HT1080 (cell line): ENCODE measurements at places on chromosomes 4 and X.
A peak's percentile ranks its signal among the peaks of the same experiment; 100 is the strongest.

DNA sequence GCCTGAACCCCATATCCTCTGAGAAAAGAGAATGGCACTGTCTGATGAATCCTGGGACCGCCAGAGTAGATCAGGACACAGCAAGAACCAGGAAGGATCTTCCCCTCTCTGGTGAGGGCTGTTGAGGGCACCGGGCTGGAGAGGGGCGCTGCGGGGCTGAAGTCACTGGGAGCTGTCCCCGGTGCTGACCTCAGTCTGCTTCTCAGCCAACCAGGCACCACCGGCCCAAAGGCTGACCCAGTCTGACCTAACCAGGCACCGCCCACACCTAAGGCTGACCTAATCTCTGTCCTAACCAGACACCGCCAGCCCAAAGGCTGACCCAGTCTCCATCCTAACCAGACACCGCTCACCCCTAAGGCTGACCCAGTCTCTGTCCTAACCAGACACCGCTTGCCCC, 82.8 kb downstream of the CPZ start:
- DNase-seq: peak; percentile 25

DNA sequence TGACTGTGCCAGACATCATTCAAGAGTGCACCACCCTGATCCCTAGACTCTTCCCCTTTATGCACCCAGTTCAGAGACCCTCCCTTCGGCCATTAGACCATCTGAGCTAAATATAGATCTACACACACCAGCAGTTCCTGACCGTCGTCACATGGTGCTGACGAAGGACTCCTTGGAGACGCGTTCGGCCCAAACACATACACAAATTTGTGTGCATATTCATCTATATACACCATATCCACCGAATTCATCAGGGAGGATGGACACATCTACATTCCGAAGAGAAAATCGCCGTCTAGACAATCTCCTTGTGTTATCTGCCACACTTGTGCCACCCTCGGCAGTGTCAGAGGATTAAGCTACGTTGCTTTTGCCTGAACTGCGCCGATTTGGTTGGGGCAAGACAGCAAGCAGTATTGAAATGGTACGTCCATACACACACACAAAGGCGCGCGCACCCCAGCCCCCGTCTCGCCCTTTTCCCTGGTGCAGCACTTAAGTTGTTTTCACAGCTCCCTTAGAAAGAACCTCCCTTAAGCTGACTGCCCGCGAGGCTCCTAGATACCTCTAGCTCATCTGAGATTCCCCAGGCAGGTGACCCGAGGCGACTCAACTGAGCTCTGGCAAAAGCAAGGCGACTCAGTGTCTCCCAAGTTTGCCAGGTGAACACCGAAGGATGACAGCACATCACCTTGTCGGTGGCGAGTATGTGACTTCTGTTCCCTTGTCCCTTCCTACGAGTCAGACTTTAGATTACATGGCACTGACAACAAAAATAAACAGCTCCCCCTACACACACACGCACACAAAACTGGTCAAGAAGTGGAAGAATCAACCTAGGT, 1.0 kb downstream of the RASGEF1B start:
- DNase-seq: no peak

GRCh38 chrX:134236626-134237614, at the start of gene CCDC160:
CCDC160 (plus strand) TSS chrX:134237182; CDS start chrX:134244801, 7,619 bp downstream.
- DNase-seq: peak; percentile 24

- DNase-seq: no peak
Observed at GRCh38 chr4:176149680-176150355, 45.6 kb downstream of the SPATA4 start.

GRCh38 chr4:121073004-121073435, 685 bp upstream of the NDNF start:
- no peak for DNase-seq

DNA sequence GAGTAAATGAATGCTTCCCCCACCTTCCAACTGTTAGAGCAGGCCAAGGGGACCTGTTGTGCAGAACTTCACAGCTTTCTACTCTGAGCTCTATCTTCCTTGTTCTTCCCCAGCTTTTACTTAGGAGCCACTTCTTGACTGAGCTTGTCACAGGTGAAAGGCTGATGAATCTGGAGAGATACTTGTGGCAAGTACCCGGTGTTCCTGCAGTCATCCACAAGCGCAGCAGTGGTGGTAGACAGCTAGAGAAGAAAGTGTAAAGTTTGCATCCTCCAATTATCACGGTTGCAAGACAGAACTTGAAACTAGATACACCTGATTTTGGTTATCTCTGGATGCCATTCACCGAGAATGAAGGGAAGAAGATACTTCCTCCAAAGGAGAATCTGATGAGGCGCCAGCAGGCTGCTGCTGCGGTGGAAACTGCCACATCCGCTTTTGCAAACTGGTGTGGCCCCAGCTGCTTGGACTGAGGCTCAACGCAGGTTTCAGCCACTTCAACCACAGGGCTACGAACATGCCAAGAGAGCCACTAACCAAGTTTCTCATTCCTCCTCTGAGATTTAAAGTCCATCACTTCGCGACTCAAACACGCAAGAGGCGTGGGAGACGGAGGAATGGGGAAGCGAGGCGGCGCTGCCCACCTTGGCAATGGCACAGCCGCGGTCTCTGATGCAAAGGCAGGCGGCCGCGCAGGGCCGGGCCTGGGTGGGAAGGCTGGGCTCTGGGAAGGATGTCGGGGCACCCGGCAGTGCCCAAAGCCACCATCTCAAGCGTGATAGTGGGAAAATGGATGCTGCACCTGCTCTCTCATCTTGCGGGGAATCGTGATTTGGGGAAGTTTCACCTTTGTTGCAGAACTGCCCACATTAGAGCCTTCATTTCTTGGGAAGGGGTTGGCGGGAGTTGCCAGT, 1.3 kb upstream of the FHIP1A start:
- no peak for DNase-seq

- DNase-seq: no peak
Observed at GRCh38 chrX:76915836-76916235, 488.3 kb downstream of the MAGEE1 start.

- no peak for DNase-seq
Observed at GRCh38 chr4:43999669-44000068, 448.9 kb downstream of the KCTD8 start.

DNA sequence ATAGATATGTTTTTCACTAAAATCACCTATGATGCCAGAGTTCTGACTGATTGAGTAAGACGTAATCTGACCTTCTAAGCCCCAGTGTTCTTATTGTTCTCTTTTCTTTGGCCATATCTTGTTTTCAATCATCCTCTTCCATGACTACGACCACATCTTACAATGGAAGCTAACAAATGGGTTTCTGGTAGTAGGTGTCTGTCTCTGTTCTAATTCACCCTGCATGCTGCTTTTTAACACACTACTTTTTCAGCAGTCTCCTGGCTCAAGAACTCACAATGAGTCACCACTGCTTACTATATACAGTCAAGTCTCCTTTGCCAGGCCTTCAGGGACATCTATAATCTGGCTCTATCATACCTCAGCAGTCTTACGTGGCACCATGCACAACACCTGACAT, 146.1 kb downstream of the NEXMIF start:
- peak; percentile 2 for DNase-seq

DNA sequence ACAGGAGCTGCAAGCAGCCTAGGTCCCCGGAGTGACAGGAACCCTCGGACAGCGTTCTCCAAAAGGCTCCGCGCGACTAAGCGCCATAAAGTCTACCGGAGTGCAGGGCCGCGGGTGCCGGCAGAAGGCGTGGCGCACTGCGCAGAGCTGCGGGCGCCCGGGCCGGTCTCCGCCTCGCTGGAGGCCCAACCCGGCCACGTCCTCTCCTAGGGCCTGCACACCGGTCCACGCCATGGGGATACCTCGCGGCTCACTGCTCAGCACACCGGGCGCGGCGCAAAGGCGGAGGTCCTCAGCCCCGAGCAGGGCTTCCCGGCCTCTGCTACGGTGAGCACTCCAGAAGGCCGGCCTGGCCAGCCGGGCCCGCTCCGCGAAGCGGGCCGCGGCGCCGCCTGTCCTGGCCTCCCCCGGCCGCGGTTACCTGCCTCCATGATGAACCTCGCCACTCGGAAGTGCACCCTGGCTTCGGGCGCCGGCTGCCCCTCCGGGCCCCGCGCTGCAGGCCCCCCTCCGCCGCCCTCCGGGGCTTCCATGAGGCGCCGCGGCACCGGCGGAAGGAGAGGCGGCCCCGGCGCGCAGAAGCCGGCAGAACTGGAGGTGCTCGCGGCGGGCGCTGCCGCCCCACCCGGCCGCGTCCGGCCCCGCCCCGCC, at the start of gene CCNQ:
CCNQ (minus strand) TSS at position 599 of the 651 bp plus-strand sequence; CDS start at position 533, 66 bp downstream.
- no peak for DNase-seq

DNA sequence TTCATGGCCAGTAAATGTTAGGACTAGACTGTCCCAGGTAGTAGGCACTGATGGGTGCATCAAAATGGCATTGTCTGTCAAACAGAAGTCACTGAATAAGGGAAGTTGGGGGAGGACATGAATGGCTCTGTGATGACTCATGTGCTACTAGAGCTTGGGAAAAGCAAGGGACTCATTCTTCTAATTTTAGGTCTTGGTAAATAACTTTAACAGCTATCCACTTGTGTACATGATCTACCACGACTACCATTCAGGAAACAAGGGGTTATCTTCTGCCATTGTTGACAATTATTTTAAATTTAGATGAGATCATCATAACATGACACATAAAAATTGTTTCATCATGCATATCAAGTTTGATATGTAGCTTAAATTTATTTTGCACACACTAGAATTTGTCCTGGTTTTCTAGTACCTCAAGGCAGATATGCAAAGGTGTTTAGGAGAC, 6.3 kb downstream of the AREG start:
- DNase-seq: peak; percentile 88

GRCh38 chr4:168335621-168336020, 17.1 kb upstream of the DDX60 start:
- no peak for DNase-seq

DNA sequence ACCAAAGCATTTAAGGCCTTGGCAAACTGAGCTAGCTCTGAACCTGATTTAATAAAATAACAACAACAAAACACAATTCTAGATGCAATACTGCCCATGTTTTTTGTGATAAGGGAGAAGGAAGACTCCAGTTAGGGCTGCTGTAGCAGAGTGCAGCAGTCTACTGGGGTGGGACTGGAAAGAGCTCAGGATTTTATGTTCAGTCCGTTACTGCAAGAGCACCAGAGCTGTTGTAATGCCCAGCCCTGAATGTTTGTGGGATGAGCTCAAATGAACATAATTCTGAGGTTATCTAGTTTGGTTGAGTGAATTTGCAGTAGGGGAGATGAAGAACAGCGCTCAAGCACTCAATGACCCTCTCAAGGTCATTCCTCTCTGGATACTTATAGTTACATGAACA, 743.8 kb downstream of the FAT4 start:
- DNase-seq: no peak

DNA sequence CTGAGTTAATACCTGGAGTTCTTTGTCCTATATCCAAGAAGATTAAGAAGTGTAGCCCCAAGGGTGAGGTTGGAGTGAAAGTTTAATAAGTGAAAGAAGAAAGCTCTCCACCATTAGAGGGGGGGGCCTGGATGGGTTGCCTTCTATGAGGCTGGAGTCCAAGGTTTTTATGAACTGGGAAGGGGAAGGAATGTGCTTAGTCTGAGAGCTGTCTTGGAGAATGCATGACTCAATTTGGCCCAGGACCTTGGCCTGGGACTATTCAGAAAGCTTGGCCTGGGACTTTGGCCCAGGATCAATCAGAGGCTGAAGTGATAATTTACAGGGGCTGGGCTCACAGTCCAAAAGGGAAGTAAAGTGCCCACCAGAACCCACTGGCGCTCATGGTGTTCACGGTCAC, 1049.0 kb upstream of the GRIA3 start:
- no peak for DNase-seq

DNA sequence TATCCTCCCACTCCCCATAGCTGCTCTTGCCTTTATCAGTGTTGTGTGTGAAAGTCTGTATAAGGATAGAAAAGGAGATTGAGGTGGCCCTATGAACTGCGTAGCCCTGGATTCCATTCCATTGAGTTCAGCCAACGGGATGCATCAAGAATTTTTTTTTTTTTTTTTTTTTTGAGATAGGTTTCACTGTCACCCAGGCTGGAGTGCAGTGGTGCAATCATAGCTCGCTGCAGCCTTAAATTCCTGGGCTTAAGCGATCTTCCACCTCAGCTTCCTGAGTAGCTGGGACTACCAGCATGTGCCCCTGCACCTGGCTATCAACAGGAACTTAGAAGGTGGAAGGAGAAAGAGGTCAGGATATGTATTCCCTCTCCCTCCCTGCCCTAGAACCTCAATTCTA, 187.2 kb upstream of the SPRY1 start:
- DNase-seq: no peak

- peak; percentile 73 for DNase-seq
Observed at GRCh38 chr4:73729534-73730165, 10.7 kb upstream of the CXCL8 start.

- no peak for DNase-seq
Observed at GRCh38 chr4:139767168-139767567, 101.5 kb downstream of the MGST2 start.

GRCh38 chrX:132071254-132071653, 48.2 kb downstream of the STK26 start:
- DNase-seq: no peak

DNA sequence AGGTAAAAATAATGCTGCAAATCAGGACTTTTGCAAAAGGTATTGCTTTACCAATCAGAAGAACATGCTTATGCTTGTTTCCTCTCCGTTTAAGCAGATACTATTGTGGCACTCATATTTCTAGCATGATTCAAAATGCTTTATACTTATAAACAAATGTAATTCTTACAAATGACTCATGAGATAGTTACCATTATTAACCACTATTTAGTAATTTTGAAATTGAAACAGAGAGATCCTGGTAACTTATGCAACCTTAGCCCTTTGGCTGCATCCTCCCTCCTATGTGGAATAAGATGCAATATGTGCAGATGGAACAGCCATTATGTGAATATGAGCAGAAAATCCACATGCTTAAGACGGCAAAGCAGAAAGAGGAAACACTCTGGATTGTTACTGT, 164.7 kb downstream of the PCDH18 start:
- DNase-seq: no peak

DNA sequence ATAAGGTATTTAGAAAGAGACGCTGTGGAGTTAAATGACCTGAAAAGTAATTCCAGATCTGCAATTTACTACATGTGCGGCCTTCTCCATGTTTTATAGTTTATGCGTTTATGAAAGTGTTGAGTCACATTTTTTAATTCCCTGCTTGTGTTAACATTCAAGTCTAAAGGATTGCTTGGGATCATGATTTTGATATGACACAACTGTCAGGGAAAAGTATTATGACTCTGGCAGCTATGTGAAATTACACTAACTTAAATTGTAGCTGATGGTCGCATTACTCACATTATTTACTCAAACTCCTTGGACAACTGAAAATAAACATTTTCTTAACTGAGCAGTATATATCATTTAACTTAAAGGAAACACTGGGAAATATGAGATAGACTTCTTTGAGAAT, 14.3 kb upstream of the GABRB1 start:
- no peak for DNase-seq

DNA sequence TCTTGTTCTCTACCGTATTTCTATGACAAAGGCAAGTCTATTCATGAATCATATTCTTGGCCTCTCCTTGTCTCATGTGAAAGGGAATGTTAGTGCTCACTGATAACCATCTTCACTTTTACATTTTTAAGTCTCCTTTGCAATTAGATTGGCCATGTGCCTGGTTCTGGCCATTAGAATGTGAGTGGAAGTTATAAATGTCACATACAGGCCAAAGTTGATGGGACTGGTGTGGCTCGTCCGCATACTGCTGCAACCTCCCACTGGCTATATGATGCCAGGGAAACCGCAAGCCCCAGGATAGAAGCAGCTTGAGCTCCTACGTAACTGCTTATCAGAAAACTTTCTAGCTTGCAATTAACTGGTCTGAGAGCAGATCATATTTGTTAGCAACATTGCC, 86.1 kb downstream of the MAGEC1 start:
- peak; percentile 0 for DNase-seq
